SK-N-MC (cell line): ENCODE measurements at places on chromosomes 3 and 15.

GRCh38 chr15:64112904-64113303 is 17.1 kb downstream of the SNX1 start:
- DNase-seq: no peak

DNA sequence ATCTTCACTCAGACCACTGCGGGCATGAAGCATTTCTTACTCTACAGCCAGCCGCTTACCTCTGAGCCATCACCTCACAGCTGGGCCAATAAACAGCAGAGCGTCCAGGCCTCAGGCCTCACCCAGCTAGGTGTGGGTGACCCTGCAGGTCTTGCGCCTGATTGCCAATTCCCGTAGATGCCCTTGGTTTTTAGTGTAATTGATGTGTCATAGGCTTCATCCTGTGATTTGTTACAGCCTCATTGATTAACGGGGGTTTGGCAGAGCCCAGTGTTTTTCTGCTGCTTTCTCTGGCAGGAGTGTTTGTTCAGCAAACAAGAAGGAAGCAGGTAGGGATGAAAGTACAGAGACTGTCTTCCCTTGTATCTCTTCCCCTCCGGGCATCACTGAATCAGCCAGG is 49.6 kb upstream of the BNIP2 start:
- no peak for DNase-seq

- DNase-seq: no peak
These were observed 32.5 kb downstream of the GBE1 start for GRCh38 chr3:81728766-81729544.

- no peak for DNase-seq
These were observed 33.8 kb downstream of the CPNE4 start for GRCh38 chr3:132001036-132001435.

DNA sequence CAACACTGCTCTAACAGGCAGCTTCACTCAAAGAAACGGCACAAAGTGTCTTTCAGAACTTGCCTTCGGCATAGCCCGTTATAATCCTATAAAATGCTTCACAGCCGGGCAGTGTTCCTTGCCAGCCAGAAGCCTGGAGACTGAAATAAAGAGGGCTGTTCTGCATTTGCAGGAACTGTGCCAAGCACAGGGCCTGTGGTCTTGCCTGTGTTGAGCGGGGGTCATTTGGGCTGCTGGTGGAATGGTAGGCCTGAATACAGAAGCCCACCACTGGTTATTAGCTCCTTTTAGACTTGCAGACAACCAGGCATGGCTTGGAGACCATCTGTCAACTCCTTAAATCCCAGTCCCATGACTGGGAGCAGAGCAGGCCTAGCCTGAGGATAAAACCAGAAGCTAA is 4.7 kb upstream of the ARHGEF3 start:
- DNase-seq: no peak
